ENCODE measurements at places on chromosomes 1 and 21.

DNA sequence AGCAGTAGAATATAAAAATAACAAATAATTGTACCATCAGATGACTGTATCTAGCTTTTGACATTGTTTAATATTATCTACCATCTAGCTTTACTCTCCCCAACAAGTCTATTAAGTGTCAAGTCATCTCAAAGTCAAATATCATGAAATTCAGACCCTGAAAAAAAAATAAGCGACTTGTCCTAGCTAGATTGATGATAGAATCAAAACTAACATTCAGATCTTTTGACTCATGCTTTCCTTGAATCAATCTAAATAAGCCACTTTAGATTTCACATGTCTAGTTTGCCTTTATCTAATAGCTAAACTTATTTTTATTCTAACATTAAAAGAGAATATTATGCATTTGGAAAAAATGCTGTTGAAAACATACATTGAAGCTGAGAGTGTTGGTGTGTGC lies 35.4 kb downstream of the CRB1 start:
- no peak for DNase-seq

DNA sequence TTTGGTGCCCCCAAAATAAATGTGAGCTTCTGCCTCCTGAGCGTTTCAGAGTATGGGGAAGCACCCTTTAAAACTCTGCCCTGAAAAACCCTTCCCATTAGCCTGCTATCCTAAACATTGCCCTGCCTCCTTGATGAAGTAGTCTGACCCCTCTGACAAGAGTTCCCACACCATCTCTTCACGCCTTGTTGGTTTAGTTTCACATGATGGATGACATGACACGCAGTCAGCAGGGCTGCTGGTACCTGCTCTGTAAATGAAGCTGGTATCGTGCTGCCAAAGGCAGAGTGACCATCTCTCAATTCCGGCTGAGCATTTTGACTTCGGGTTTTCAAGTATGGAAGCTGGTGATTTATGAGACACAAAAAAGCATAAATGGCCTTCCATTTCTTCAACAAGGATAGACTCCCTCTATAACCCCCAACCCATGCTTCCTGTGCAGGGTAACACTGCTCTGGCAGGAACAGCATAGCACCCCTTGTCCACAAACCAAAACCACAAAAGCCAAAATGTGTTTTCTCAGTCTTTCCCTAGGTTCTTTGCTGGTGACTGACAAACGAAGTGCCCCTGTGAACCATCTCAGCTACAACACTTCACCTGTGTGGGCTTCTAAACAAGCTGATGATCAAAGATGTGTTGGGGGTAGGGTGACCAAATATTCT lies 444.6 kb downstream of the NUF2 start:
- DNase-seq = no peak

- DNase-seq = no peak
Observed at GRCh38 chr1:100552922-100553321, 15.0 kb downstream of the GPR88 start.

DNA sequence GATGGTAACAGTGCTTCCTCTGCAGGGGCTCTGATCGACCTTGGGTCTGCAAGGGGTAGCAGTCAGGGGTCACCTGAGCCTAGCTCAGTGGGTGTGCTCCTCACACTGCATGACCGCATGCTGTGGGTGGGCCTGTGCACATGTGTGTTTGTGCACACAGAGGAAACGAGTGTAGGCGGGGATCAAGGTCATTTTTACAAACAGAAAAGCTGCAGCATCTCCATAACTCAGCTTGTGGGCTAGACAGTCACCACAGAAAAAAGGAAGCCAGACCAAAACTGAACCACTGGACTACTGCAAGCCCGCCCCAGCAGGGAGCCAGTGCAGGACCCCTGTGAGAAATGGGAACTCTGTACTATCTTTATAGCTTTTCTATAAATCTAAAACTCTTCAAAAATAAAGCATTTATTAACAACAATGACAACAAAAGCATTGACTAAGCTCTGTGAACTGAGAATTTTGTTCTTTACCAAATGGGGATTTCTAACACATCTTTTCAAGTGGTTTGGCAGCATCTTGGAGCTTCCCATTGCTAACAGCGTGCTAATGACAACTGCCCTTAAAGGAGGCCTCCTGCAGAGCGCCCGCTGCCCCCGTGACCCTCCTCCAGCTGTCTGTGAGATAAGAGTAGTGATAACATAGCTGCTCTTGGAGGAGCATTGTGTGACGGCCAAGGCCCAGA lies 19.9 kb upstream of the NEK2 start:
- no peak for DNase-seq

DNA sequence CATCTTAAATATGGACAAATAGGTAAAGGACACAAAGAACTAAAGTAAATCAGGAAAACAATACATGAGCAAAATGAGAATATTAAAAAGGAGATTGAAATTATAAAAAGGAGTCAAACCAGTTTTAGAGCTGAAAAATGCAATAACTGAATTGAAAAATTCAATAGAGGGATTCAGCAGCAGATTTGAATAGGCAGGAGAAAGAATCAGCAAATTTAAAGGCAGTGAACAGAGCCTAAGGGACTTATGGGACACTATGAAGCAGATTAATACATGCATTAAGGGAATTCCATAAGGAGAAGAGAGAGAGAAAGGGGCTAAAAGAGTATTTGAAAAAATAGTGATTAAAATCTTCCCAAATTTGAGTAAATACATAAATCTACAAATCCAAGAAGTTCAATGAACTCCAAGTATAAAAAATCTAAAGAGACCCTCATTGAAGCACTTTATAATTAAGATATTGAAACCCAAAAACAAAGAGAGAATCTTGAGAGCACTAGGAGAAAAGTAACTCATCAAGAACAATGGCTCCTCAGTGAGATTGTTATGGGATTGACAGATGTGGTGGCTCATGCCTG lies 2.9 kb downstream of the CFAP107 start:
- no peak for DNase-seq
